ENCODE measurements at places on chromosomes 3 and 15.
A peak's percentile ranks its signal among the peaks of the same experiment; 100 is the strongest.

- no peak for DNase-seq
These were observed 167.3 kb downstream of the FAM43A start for GRCh38 chr3:194852831-194853508.

DNA sequence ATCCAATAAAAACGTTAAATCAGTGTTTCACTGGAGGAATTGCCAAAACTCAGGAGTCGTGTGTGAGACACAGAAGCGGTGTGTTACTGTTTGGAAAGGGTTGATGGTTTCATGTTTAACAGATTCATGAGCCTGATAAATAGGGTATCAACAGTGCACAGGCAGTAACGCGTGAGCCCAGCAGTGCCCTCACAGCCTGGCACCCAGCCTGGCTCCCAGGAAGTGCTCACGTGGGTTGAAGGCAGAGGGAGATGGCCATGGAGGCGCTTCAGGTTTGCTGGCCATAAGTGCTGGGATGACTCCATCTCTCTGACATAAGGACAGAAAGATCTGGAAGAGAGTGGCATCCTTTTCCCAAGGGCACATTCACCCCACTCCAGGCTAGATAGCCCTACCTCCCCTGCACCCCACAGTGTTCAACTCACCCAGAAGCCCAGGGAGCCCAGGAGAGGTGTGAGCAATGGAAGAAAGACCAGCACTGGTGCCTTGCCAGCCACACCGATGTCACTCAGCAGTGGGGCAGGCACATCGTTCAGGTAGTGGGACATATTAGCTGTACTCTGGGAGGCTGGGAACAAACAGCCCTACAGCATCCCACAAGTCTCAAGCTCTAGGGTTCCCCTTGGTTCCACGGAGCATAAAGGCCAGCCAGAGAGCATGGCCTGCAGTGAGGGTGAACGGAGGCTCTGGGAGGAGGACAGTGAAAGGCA lies 164.3 kb downstream of the LRRK1 start:
- no peak for DNase-seq

GRCh38 chr3:49021813-49022687 lies at the start of gene NDUFAF3:
Gene NDUFAF3, plus strand, starts transcription at chr3:49022121. Its CDS starts 24 bp downstream, at chr3:49022145.
- DNase-seq: peak; percentile 92

DNA sequence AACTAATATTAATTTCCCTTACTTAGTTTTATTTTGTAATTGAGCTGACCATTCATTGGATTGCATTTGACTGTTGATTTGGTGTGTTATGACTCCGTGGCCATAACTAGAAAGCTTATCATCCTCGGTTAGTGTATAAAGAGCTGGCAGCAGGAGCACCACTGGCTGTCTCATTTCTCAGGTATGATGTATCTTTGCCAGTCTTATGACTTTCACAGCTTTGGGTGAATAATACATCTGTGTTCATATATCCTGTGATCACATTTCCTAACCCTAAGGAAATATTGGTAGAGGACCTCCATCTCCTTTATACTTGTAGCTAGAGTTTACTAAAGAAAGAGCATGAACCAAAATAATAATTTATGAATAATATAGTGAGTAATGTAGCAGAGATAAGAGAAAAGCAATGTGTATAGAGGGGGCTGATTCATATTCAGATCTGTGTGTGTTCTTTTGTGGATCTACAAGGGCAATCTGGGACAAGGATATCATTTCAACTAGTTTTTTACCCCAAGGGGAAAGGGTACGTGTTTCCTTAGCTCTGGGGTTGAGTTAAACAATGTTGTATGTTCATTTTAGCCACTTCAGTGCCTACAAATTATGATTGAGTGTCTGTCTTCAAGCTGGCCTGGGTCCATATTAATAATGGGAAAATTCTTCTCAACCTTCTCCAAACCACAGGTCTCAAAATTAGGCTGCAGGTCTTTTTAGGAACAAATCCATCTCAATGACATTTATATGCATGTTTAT lies 901.7 kb downstream of the NTRK3 start:
- no peak for DNase-seq

DNA sequence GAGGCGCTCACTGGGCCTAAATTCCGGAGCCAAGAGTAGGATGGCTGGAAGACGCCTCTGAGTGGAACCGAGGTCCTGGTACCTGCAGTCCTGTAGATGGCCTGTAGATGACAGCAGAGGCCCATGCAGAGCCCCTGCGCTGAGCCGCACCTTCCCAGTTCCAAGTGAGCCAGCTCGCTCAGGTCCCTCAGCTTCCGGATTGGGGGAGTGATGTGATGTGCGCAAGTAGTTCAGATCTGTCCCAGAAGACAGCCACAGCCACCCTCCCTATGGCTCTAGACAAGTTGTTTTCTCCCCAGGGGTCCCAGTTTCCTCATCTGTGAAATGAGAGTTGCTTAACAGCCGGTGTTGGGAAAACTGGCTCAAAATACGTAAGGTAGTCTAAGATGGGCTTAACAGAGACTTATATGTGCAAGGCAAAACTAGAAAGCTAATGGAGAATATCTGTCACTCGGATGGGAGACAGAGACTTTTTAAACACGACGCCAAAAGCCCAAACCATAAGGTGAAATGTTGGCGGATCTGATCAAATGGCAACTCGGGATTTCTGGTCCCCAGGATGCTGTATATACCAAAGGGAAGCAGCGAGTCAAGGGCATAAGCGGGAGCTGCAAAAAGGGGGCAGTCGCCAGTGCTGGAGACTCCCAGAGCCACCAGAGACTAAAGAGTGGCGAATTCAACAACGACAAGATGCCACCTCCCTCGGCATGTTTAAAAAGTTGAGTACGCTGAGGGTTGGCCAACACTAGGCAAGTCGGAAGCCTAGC lies 765 bp upstream of the MAPKAPK3 start:
- DNase-seq: peak; percentile 93

GRCh38 chr3:43181202-43181821 lies 75.4 kb upstream of the POMGNT2 start:
- DNase-seq: no peak

DNA sequence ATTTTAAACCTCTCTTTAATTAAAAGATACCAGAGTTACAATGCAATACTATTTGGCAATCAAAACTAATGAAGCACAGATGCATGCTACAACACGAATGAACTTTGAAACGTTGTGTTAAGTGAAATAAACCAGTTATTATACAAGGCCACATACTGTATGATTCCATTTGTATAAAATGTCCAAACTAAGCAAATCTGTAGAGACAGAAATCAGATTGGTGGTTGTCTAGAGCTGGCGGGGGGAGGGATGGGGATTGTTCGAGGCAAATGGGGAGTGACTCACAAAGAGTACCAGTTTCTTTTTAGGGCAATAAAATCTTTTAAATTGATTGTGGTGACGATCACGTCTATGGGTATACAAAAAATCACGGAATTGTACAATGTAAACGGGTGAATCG lies 677.0 kb downstream of the NTRK3 start:
- DNase-seq: no peak

DNA sequence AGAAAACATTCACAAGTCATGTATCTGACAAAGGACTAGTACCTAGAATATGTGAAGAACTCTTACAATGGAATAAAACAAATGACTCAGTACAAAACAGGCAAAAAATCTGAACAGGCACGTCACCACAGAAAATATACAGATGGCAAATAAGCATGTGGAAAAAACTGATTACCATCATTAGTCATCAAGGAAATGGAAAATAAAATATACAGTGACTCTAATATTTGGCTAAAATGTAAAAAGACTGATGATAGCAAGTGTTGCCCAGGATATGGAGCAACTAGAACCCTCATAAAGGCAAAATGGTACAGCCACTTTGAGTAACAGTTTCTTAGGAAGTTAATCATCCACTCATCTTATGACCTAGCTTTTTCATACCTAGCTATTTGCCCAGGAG lies 95.8 kb upstream of the ABHD17C start:
- DNase-seq: no peak

DNA sequence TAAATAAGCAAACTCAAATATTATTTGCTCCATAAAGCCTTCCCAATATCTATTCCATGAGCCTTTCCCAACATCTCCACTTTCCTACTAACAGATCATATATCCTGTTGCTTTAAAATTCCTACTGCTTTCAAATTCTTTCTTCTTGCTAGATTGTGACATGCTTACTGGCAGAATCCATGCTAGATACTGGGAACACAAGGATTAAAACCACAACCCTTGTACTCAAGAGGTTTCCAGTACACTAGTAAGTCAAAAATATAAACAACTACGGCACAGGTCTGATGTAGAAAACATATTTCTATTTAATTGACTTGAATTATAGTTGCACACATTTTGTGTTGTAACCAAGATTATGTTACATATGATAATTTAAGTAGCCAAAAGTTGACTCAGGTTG lies 275.0 kb downstream of the ZBTB20 start:
- DNase-seq: no peak

DNA sequence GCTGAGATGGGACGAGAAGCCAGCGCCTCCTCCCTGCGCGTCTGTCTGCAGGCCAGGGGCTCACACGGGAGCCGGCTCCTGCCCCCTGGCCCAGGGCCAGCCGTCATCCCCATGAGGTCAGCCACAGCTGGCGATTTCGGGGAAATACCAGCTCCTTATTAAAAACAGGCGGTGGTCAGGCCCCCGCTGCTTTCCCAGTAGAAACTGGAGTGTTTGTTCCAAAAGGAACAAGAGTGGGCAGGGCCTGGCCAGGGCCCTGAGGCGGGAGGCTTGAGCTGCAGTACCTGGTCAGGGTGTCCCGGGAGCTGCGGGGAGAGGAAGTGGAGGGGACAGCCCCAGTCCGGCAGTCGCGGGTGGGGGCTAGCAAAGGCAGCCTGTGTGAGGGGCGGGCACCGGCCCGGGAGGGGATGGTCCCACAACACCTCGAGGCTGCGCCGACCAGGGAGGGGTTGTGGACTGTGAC lies 17.8 kb downstream of the MYL3 start:
- DNase-seq: no peak

- no peak for DNase-seq
These were observed 8.9 kb downstream of the TAGLN3 start for GRCh38 chr3:112007633-112008032.

- no peak for DNase-seq
These were observed 41.7 kb downstream of the RAB27A start for GRCh38 chr15:55247766-55248427.

GRCh38 chr3:69306239-69307185 lies 79.4 kb downstream of the FRMD4B start:
- no peak for DNase-seq

DNA sequence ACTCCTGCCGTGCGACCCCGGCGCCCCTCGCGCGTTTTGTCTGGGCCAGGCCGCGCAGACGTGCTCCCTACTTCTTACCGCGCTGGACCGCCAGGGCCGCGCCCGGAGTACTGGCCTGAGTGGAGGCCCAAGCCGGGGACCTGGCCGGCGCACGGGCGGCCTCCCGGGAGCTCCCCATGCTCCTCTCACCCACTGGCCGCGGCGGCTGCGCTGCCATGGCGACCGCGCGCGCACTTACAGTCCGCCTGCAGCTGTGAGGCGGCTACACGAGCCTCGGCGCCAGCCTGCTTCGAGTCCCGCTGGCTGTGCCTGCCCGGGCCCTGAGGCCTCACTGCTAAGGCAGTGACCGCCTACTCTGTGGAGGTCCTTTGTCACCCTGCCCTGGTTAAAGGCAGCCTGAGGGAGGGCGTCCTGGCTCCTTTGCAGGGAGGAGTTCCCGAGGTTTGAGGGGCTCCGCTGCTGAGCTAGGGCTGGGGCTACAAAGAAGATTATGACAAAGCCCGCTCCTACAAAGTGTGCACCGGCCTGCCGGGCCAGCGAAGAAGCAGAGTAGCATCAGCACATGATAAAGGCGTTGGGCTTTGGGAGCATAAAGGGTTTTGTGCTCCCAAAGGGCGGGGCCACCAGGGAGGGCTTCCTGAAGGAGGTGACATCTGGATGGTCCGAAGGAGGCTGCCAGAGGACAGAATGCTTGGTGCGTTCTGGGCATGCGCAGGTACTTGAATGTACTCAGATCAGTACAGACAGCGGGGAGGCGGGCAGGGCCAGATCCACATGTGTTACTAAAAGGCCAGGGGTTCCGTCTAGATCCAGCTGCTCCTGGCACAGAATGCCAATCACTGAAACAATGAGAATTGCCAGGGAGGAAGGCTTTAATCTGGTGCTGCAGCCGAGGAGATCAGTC lies at the start of the genes LRRC34 and LRRIQ4:
Gene LRRC34 (minus strand): TSS at position 573 of the 904 bp plus-strand sequence. CDS start 356 bp downstream, at position 217.
Gene LRRIQ4 (plus strand): TSS at position 539 of the 904 bp plus-strand sequence. CDS start 9,052 bp downstream, outside the sequence.
- no peak for DNase-seq

GRCh38 chr15:67792250-67792942 lies 32.9 kb upstream of the SKOR1 start:
- no peak for DNase-seq

DNA sequence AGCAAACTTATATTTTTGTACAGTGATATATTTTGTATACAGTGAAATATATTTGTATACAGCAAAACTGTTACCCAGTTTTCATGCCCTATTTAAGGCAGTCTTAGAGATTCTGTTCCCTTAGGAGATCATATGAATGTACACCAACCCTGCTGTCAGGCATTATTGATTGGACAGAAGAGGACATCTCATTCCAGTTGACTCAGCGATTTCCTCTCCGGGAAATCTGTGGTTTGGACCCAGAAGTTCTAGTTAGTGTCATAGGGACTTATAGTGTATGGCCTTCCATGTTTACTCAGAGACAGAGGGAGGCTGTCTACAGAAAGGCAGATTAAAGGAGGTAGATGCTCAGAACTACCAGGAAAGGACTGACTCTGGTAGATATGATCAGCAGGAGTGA lies 318.8 kb upstream of the KCNMB2 start:
- DNase-seq: no peak

DNA sequence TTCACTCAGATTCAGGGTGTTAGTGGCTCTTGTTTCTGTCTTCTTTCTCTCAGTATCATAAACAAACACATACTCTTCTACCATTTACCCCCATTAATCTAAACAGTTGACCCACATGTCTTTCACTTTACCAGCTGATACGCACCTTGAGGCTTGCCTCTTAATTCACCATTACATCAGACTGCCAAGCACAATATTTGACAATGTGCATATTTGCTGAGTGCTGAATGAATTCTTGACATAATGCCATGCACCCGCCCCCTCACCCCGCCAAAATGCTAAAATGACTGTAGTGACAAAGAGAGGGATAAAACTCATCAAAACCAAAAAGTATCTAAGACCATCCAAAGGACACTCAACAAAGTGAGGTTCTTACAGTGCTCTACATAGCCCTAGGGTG lies 57.4 kb downstream of the NGLY1 start:
- no peak for DNase-seq

DNA sequence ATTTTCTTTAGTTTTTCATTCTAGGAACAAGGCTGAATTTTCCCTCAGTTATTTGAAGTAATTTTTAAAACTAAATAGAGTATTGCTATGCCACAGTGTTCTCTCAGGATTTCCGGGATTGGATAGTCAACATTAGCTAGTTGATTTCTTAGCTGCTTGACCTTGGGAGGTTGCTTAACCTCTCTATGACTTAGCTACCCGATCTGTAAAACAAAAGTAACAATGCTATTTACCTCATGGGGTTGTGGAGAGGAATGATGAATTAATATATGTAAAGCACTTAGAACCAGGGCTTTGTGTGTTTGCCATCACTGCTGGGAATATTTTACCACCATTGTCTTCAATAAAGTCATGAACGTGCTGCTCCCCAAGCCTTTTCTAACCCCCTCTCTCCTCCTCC lies 57.5 kb downstream of the SNRK start:
- no peak for DNase-seq
